Activated CD8-positive, alpha-beta memory T cell treated with anti-CD3 and anti-CD28 coated beads, Interleukin-2, amount 50 U/mL, for 48 hours (primary cell): ENCODE measurements at places on chromosomes 5 and 9.
A peak's percentile ranks its signal among the peaks of the same experiment; 100 is the strongest.

GRCh38 chr9:130938184-130938651 lies 829 bp downstream of the FIBCD1 start:
- no peak for DNase-seq

GRCh38 chr5:181052672-181053487 lies 12.8 kb downstream of the BTNL9 start:
- peak; percentile 62 for DNase-seq

GRCh38 chr5:41575110-41575779 lies 64.8 kb upstream of the PLCXD3 start:
- no peak for DNase-seq

DNA sequence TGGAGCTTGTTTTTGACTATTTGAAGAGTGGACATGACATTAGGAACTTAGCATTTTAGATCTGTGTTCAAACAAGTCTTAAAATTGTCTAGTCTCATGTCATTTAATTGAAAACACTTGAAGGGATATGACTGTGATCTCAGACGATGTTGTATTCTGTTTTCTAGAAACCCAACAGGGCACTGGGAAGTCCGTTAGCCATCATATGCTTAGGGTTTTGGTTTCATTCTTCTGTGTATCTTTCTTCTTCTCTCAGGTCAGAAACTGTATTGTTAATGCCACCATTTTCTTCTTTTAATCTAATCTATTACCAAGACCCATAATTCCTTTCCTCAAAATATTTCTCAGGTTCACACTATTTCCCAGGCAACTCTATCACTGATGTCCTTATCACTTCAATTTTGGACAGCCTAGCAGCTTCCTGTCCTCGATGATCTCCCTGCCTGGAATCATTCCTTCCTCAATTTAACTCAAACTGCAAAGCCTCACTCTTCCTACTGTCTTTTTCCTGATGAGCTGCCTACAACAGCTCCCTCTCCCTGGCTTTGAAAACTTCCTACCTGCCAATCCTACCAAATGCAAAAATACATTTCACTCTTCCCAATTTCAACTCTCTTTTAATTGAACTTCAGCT lies 77.7 kb downstream of the MEF2C start:
- DNase-seq: no peak

- DNase-seq: no peak
Measured at GRCh38 chr9:14316602-14317300, 2.8 kb upstream of the NFIB start.

- no peak for DNase-seq
Measured at GRCh38 chr5:57783693-57784092, 301.1 kb upstream of the ACTBL2 start.

GRCh38 chr9:99235926-99236634 lies 14.0 kb downstream of the SEC61B start:
- no peak for DNase-seq

DNA sequence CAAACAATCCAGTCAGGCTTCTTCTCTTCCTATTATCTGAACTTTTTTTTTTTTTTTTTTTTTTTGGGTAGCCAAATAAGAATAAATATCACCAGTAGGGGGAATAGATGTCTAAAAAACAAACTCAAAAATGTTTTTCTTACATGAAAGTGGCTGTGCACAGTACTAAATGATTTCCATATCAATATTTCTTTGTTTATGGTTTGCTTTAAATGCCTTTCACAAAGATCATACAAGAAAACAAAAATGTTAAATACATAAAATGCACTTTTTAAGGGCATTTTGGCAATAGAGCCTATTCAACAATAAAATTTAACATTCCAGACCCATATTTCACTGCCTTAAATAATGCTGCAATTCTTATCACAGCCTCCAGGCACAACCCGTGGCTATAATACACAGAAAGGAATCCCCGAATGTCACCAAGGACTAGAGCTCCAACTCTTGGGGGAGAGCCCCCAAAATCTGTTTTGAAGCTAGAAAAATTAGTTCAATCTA lies 91.1 kb upstream of the TBCA start:
- DNase-seq: no peak

DNA sequence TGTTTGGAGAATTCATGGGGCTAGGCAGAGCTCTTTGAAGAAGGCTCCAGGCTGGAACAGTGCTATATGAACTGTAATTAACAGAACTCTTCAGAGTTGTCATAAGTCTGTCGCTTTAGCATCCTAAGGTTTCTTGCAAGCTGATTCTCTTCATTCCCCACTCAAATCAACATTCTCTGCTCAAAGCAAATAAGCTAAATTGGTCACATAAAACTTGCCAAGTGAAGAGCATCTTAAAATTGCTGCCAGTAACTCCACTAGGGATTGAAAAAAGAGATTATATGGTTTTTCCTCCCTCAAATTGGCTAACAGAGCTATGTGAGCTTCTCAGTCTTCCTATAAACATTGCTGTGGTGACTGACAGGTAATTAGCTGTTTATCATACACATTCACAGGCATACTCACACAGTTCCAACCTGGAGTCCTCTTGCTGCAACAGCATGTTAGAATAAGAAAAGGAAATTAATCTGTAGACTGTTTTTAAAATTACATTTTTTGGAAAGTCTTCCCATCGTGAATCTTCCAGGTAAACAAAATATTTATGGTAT lies 298.5 kb upstream of the ATP10B start:
- no peak for DNase-seq

- no peak for DNase-seq
Measured at GRCh38 chr5:78560000-78560855, 88.3 kb downstream of the LHFPL2 start.
